ENCODE measurements at places on chromosomes 12 and 14. TPM values are rescaled to one million over a fixed set of nuclear protein-coding genes. Genes with fewer than 3 reads are reported as not detected.

GRCh38 chr14:63431466-63431865, 111.7 kb downstream of the PPP2R5E start:
- DNase-seq = no peak
- no peaks in the 10 kb centered on the region for H3K36me3 ChIP-seq
- peaks cover 2% of the 10 kb centered on the region for H3K4me1 ChIP-seq
- H3K4me3 ChIP-seq = no peak overlapping the region
- no peaks in the 10 kb centered on the region for H3K27me3 ChIP-seq
- H3K27ac ChIP-seq = no peak overlapping the region

DNA sequence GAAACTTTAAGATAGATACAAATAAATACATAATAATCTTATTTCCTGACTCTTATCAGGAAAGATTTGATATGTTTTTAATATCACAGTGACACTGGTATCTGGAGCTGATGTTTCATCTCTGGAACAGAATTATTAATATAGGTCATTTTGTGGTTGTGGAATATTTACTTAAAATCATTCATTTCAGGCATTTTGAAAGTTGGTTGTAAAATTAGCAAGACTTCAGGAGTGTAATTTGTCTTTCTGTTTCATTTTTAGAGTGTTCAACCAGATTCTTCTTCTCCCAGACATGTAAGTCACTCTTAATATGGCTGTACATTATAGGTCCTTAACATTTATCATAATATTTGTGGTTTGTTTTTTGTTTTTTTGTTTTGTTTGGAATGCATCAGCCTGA, 115.7 kb downstream of the PCNX1 start:
- no peak overlapping the region for H3K4me3 ChIP-seq
- peaks cover 8% of the 10 kb centered on the region for H3K36me3 ChIP-seq
- DNase-seq = no peak
- no peaks in the 10 kb centered on the region for H3K27me3 ChIP-seq

The KRT78 gene
- total RNA-seq = not detected

The TMEM63C gene
- under 0.01 TPM for total RNA-seq

- peaks cover 3% of the 10 kb centered on the region for H3K27me3 ChIP-seq
- H3K36me3 ChIP-seq = no peaks in the 10 kb centered on the region
- H3K4me1 ChIP-seq = no peaks in the 10 kb centered on the region
- H3K4me3 ChIP-seq = peak overlapping the region; percentile 55
- H3K27ac ChIP-seq = peak overlapping the region; percentile 70
Observed at GRCh38 chr12:12032851-12033797, 37.6 kb upstream of the BCL2L14 start.

The LTBP2 gene
- 26.7 TPM for total RNA-seq

The KRT2 gene
- not detected for total RNA-seq

- no peak overlapping the region for H3K4me3 ChIP-seq
- H3K27me3 ChIP-seq = no peaks in the 10 kb centered on the region
- no peak overlapping the region for H3K27ac ChIP-seq
- H3K4me1 ChIP-seq = peaks cover 7% of the 10 kb centered on the region
- DNase-seq = no peak
- no peaks in the 10 kb centered on the region for H3K36me3 ChIP-seq
Observed at GRCh38 chr12:106141452-106141851, 2.7 kb upstream of the NUAK1 start.

DNA sequence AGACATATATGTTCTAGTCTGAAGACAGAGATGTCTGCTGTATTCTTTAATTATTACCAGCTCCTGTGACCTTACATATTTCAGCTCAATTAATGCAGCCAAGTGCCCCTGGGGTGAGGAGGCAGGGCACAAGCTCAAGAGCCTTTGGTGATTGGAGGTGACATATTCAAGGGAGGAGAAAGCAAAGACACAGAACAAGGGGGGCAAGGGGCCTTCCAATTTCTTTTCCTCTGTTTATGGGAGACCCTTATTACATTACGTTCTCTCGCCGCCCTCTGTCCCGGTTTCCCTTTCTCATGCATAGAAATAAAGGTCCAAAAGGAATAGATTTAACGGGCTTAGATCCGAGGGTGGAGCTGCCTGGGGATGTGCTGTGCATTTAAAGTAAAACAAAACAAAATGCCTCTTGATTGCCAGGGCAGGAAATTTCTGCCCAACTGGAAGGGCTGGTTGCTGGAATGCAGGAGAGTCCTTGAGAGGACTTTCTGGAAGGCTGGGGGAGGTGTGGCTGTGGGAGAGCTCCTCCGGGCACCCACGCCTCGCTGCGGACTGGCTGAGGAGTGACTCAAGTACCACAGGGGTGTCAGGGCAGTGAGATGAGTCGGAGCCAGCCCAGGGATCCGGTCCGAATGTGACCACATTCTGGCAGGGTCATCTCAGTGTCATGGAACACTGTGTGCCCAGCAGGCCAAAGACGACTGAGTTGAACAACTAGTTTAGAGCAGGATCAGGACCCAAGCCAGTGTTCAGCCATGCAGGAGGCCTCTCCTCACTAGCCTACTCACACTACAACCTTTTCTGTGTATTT, 32.1 kb upstream of the GSG1 start:
- peak; percentile 83 for DNase-seq
- no peaks in the 10 kb centered on the region for H3K27me3 ChIP-seq
- no peaks in the 10 kb centered on the region for H3K36me3 ChIP-seq
- no peak overlapping the region for H3K27ac ChIP-seq

DNA sequence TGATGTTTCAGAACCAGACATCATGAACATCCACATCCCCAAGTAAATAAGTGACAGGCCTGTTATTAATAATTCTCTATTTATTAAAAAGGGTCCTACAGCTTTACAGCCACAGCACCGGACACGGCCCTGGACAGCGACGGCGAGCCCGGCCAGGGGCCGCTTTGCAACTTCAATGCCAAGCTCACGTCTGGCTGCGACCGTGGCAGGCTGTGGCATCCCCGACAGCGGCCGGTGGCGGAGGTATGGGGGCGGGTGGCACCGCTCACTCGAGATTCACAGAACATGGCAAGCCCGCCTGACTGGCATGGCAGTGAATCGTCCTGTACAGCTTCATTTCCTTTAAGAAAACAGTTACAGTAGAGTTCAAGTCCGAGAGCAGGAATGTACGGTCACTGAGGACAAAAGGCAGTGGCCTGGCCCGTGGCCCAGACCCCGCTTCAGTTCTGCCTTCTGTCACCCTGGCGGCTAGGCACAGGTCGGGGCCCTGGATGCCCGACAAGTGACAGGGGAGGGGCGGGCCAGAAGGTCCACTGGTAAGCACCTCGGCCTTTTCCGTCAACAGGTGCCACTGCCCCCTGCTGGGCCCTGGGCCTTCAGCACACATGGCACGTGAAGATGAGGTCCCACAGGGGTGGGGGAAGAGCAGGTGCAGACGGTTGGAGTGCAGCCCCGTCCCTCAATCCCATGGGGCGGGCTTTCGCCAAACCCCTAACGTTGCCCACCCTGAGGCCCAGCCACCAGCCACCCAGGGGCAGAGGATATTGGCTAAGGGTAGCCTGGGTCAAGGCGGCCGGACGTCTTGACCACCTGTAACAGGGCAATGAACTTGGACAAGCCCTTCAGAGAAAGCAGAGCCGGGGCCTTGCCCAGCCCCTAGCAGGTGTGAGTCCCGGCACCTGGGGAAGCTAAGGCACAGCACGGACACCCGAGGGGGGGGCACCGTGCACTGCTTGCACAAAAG, 30.3 kb downstream of the HIP1R start:
- no peak for DNase-seq
- no peak overlapping the region for H3K4me3 ChIP-seq
- H3K36me3 ChIP-seq = peaks cover 60% of the 10 kb centered on the region
- no peaks in the 10 kb centered on the region for H3K4me1 ChIP-seq
- no peaks in the 10 kb centered on the region for H3K27me3 ChIP-seq

The MSRB3 gene
- total RNA-seq = 31.7 TPM

The INHBE gene
- total RNA-seq = 0.90 TPM

The PPM1H gene
- 0.28 TPM for total RNA-seq

GRCh38 chr14:88296351-88296750, 26.7 kb downstream of the KCNK10 start:
- no peaks in the 10 kb centered on the region for H3K4me1 ChIP-seq
- no peak for DNase-seq
- H3K27ac ChIP-seq = no peak overlapping the region
- H3K27me3 ChIP-seq = no peaks in the 10 kb centered on the region
- H3K4me3 ChIP-seq = no peak overlapping the region

The OR6C6 gene
- total RNA-seq = not detected

The GRIN2B gene
- total RNA-seq = not detected
